ENCODE measurements at places on chromosomes 5 and 9.

DNA sequence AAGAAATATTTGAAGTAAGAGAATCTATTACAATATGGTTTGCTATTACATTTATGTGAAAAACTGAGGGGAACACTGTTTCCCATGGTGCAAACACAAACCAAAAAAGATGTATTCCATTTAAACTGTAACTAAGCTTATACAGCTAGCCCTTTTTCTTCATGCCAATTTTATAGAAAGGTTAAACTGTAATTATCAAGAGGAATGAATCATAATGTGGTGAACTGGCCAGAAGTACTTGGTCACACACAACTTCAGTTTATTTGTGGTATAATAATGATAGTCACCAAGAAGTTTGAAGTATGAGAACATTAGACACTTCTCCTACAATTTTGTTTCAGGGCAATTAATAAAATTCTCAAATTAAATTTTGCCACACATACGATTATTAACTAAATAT is 177.9 kb downstream of the XRCC4 start:
- DNase-seq = no peak

DNA sequence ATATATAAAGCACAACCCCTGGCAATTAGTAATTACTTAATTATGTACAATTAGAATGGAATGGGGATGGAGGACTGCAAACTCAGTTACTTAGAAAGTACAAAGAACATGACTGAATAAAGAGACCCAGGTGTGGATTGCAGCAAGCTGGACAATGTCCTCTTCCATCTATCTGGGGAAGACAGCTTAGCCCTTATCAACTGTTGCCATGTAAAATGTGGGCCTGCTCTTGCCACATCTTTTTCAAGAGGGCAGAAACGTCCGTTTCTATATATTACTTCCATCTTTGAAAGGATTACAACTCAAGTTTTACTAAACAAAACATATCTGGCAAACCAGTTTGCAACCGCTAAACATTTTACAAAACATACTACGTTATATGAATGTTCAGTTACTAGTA is 26.2 kb downstream of the GOLPH3 start:
- no peak for DNase-seq

GRCh38 chr5:157269165-157269671 is 3.3 kb downstream of the CYFIP2 start:
- DNase-seq = peak; percentile 52

- DNase-seq = no peak
Observed at GRCh38 chr9:5043381-5043780, 58.3 kb downstream of the JAK2 start.

GRCh38 chr9:36100532-36100931 is 36.0 kb upstream of the GLIPR2 start:
- no peak for DNase-seq

- DNase-seq = no peak
Observed at GRCh38 chr5:174239718-174240117, 194.2 kb downstream of the NSG2 start.

- DNase-seq = no peak
Observed at GRCh38 chr5:153459051-153459743, 31.3 kb upstream of the GRIA1 start.

GRCh38 chr5:57435701-57436134 is 46.9 kb downstream of the ACTBL2 start:
- no peak for DNase-seq

DNA sequence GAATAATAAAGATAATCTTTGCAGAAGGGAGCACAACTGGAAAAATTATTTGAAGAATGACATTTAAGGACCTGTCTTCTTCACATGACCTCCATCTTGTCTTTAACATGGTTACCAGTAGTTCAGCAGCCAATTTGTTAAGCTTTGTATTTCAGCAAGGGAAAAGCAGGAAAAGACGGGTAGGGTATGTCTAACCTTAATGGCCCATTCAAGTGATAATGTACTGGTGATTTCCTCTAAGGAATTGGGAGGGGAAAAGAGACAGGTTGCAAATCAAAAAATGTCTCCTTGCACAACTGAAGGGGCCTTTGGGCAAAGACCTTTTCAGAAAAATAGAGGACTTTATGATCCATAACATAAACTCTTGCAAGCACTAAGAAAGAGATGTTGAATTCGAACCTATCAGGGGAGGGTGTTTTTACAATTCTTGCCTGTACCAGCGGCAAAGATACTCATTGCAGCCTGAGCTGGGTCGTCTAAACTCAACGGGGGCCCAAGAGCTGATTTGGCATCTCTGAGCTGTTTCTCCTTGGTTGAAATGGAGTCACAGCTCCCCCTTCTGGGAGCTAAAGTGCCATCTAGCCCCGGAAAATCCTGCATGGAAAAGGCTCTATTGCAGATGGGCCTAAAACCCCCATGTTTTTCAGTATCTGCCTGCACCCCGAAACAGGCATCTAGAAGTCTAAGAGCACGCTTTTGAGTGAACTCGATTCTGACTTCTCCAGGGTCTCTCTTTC is 3.8 kb downstream of the BRINP1 start:
- no peak for DNase-seq

DNA sequence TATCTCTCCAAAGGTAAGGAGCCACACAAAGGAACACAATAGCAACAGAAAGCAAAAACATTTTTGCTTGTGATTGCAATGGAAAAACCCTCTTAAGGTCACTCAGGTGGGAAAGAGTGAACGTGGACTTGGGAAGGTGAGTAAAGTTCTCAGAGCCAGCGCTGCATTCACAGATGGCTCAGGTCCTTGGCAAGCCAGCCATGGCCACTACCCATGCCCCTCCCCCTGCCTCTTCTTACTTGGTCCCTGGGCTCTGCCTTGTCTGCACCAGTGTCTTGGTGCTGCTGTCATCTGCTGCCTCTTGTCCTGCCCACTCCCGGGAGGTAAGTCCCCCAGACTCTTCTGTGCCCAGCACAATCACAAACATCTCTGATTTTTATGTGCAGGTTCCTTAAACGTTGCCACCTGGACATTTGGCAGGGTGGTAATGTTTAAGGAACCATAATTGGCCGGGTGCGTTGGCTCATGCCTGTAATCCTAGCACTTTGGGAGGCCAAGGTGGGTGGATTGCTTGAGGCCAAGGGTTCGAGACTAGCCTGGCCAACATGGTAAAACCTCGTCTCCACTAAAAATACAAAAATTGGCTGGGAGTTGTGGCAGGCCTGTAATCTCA is 74.6 kb downstream of the FEM1C start:
- no peak for DNase-seq

DNA sequence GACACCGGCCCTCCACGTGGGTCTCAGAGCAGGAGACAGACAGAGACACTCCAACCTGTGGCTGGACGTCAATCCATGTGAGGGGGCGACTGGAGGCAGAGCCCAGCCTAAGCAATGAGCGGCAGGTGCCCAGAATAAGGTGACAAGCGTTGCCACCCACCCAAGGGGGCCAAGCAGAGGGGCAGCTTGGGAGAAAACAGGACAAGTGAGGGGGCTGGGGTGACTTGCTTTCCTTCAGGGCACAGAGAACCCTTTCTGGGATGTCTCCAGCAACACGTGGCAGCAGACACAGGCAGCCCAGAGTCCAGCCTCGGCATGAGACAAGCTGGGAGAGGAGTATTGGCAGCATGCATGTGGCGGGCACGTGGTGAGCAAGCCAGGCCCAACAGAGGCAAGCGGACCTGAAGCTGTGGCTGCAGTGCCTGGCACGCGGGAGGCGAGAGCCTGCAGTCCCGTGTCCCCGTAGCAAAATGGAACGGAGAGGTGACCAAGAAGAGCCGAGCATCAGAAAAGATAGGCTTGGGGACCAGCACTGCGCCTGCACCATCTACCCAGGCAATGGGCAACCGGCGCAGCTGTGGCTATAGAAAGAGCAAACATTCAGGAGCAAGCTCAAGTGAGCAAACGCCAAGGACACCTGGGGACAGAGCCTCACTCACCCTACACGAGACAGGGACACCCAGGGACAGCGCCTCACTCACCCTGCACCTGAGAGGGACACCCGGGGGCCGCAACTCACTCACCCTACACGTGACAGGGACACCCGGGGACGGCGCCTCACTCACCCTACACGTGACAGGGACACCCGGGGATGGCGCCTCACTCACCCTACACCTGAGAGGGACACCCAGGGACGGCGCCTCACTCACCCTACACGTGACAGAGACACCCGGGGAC is 6.2 kb downstream of the TERT start:
- DNase-seq = no peak

DNA sequence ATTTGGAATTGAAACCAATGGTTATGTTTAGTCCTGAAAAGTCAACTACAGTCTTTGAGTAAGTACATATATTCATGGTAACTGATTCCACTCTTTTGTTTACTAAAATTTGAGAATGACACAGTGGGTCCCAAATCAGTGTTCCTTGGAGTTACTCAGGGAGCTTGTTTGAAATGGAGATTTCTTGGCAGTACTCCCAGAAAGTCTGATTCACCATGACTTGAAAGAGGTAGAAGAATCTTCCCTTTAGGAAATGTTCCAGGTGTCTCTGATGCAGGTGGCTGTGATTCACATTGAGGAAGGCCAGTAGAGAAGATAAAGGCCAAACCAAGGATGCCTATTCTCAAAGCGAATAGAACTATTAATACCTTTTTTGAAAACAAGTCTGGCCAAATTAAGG is 1078.3 kb downstream of the CDH12 start:
- no peak for DNase-seq

DNA sequence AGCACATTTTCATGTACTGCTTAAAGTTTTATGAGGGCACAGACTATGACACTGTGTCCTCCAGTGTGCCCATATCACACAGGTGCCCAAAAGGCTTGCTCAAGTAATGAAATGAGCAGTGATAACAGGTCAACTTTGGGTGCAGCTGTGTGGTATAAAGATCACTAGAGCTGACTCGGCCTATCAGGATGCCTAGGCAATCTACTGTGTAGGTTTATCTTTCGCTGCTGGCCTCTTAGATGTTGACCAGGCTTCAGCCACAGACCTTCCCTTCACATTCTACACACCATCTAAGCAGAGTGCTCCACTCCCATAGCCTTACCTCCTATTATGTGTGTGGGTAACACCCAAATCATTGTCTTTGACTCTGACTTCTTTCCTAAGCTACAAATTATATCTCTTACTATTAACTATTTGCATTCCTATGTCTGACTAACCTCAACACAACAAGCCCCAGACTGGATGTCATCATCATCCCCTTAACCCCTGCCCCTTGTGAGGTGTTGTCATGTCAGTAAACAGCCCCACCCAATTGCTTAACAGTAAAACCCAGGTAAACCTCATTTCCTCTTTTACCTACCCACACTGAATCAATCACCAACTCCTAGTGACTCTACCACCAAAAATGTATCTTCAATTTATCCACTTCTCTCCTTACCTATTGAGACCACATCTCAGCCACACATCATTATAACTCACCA is 2.5 kb downstream of the SREK1IP1 start:
- no peak for DNase-seq

DNA sequence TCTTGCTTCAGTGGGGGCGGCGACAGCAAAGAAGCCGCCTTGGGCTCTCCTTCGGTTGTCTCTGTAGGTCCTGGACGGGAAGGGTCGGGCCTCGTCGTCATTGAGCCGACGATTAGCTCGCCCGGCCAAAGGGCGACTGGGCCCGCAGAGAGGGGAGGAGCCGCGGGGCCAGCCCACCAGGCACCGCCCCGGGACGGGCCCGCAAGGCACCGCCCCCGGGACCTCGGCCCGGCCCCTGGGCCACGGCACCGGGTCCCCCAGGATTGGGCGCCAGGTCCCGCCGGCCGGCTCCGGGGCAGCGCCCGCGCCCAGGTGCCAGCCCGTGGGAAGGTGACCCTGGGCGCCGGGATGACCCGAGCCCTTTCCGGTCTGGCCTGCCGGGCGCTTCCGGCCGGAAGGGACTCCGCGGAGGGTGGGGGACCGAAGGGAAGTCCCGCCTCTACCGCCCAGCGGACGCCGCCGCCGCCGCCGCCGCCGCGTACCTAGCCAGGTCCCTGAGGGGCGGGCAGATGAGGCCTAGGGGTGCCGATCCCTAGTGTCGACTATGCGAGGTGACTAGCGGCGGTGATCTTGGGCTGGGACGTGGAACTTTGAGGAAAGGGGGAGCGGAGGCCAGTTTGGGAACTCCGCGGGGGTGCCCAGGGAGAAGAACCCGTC is at the start of the genes GBA2 and RGP1:
GBA2 (minus strand) TSS at position 371 of the 657 bp plus-strand sequence. CDS start 524 bp downstream, outside the sequence.
RGP1 (plus strand) TSS at position 430 of the 657 bp plus-strand sequence. CDS start 469 bp downstream, outside the sequence.
- peak; percentile 59 for DNase-seq

DNA sequence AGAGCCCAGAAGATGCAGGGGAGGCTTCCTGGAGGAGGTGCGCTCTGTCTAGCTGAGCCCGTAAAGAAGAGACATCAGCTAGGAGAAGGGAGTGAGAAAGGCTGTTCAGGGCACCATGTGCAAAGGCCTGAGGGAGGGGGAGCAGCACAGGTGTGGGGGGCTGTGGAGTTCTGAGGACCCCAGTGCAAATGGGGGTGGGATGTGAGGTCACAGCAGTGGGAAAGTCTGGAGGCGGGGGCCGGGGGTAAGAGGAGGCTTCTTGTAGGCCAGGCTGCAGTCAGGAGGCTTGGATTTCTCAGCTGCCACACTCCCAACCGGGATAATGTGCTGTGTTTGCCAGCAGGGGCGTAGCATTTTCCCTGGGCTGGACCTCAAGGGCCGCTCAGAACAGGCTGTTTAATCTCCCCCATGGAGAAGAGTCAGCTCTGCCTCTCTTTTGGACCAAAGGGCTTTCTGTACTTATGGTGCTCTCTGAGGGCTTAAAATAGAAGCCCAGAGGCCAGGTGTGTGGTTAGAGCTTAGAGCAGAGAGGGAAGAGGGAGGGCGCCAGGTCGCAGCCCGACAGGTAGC is 5.7 kb downstream of the NEURL1B start:
- no peak for DNase-seq

- no peak for DNase-seq
Observed at GRCh38 chr9:77511525-77511924, 136.6 kb downstream of the GNA14 start.

GRCh38 chr5:116137544-116138378 is 52.9 kb downstream of the COMMD10 start:
- DNase-seq = peak; percentile 32

- DNase-seq = no peak
Observed at GRCh38 chr5:677131-678101, 15.7 kb downstream of the TPPP start.

DNA sequence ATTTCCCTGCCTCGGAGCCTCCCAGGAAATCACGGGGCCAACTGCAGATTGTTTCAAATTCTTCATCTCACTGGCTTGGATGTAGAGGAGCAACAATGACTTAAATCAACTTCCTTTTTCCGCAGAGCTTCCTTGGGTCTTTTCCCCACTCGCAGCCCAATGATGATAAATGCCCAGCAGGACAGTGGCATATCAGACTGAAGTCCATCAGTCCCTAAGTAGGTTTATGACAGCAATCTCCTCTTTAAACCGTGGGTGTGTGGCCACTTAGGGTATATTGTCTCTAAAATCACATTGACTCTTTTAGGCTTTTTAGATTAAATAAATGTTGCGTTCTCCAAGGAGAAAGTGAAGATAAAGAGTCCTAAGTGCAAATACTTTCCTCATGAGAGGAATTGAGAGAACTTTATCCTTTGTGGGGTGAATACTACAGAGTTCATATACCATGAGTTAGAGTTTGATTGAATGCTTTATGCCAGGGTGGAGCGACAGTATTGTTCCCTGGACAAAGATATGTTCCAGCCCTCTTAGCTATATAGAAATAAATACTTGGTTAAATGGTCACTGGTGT is 59.1 kb downstream of the IQGAP2 start:
- DNase-seq = no peak

GRCh38 chr9:20904995-20905394 is 126.4 kb downstream of the HACD4 start:
- DNase-seq = no peak

GRCh38 chr5:9066349-9066748 is 479.5 kb downstream of the SEMA5A start:
- DNase-seq = no peak

GRCh38 chr5:68395926-68396511 is 180.5 kb downstream of the PIK3R1 start:
- no peak for DNase-seq

GRCh38 chr9:90665072-90665471 is 22.4 kb upstream of the DIRAS2 start:
- no peak for DNase-seq
